ENCODE measurements at places on chromosomes 7 and 10.

- peak; percentile 19 for DNase-seq
These were observed 15.2 kb downstream of the STK32C start for GRCh38 chr10:132292287-132293200.

- no peak for DNase-seq
These were observed 808.8 kb downstream of the GRM8 start for GRCh38 chr7:126443951-126444350.

- no peak for DNase-seq
These were observed 92.7 kb downstream of the CDK14 start for GRCh38 chr7:90688810-90689209.

DNA sequence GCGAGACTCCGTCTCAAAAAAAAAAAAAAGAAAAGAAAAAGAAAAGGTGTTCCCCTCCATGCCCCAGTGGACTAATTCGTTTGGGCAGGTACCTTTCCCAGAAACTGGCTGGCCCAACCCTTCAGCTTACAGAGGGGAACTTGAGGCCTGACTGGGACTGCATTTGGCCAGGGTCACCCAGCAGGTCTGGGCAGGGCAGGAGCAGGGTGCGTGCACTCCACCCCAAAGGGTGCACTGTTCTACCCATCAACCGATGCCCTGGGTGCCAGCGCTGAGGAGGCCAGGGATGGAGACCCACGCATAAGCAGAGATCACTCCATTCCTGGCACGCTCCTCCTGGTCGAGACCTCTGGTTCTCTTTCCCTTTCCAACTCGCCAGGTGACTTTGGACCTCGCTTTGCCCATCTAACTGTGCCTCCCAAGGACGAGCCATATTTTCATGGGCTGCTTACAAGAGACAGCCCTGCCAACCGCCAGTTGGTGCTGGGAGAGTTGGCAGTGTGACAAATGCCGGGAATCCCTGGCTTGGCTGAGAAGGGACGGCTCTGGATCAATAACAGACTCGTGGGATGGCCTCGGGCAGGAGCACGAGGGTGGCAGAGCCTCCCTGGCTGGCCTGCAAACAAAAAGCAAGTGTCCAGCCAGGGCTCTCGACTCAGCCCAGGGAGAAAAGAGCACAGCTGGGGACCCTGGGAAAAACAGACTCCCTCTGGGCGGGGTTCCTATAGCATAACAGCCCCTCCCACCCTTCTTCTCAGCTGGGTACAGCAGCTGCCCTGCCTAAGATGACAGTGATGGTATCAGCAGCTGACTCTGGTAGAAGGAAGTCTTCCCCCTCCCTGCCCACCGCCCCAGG lies 7.9 kb downstream of the HSPB1 start:
- peak; percentile 50 for DNase-seq

DNA sequence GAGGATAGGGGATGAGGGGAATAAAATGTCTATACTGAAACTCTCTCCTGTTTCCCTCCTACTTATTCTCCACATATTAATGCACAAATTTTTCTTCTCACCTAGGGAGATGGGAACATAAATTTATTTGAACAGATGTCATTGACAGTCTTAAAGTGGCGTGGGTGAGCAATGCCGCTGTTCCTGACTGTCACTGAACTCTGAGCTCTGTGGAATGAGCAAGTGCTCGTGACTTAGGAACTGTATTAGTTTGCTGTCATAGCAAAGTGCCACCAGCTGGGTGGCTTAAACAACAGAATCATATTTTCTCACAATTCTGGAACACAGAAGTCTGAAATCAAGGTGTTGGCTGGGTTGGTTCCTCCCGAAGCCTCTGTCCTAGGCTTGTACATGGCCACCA lies 29.1 kb downstream of the INPP5F start:
- DNase-seq, result no peak

DNA sequence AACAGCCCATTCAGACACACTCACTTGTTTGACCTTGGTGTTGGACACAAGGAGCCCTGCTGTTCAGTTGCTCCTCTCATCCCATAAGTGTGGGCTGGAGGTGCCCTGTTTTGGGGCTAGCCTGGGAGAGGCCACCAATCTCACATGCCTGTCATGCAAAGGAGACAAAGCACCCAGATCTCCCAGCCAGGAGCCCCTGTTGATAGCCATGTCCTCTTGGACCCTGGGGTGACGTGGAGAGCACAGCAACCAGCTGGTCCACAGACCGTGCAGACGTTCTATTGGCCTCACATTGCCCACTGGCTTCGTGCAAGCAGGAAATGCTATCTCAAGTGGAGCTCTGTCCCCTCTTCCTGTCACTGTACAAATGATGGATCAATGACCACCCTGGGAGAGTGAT lies 240.8 kb downstream of the RPS24 start:
- no peak for DNase-seq

- DNase-seq, result no peak
These were observed 611 bp upstream of the COPS6 start for GRCh38 chr7:100088095-100088620.

DNA sequence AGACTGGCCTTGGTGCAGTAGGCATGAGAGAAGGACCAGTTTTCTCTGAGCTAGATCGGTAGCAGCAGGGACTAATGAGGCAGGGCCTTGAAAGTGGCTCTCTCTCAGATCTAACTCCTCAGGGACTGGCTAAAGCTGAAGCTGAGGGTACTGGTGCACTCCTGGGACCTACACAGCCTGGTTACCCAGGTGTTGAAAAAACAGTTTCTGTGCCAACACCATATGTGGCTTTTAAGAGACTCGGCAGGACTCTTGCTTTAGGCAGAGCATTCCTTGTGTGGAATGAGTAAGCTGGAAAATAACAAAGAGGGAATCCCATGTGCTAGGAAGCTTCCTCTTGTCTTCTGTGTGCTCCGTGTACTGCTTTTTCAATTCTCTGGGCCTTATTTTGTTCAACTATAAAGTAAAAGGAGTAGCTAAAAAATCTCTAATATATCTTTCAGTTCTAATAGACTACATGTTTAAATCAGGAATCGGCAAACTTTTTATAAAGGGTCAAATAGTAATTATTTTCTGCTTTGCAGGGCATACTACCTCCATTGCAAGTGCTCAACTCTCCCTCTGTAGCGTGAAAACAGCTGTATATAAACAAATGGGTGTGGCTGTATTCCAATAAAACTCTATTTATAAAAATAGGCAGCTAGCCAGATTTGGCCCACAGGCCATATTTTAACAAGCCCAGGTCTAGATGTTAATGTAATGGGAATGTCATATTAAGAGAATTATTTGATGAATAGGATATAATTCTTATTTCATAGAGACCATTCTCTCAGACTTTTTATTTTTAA lies 186.1 kb upstream of the KAT6B start:
- DNase-seq, result no peak

GRCh38 chr7:22447008-22447407 lies 53.0 kb downstream of the STEAP1B start:
- no peak for DNase-seq

GRCh38 chr10:130048081-130048480 lies 62.5 kb downstream of the C10orf143 start:
- peak; percentile 48 for DNase-seq

DNA sequence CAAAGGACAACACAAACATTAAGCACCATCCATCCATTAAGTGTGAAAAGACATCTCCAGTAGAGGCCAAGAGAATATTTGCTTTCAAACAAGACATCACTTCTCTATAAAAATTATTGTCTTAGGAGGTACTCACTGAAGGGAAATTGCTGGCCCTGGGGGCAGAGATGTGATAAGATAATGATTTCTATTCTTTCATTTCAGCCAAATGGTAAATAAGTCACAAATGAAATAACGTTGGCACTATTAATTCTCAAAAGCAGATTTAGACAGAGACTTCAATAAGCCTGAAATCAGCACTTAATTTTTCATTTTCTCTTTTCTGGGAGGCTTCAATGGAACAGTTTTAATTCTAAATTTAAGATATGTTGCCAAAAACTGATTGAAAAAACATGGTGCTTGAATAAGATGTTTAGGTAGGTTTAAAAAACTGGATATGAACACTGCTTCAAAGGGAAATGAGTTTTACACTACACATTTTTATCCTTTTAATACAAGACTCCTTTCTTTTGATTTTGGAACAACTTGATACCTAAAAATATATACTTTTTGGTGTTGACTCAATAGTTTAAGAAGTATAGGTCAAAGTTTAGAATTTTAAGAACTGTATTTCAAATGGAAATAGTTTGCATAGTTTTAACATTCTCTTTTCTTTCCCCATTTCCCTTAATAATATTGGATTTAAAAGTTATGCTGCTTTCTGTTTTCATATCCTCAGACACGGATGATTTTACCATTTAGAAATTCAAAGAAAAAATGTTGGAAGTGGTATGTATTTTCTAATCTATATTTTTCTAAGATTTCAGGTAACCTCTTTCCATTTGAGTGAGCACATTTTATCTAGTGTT lies 204.0 kb downstream of the AHR start:
- no peak for DNase-seq
